Osteocyte (in vitro differentiated cells): ENCODE measurements at places on chromosomes 11 and 22. TPM values are rescaled to one million over a fixed set of nuclear protein-coding genes. Genes with fewer than 3 reads are reported as not detected.

DNA sequence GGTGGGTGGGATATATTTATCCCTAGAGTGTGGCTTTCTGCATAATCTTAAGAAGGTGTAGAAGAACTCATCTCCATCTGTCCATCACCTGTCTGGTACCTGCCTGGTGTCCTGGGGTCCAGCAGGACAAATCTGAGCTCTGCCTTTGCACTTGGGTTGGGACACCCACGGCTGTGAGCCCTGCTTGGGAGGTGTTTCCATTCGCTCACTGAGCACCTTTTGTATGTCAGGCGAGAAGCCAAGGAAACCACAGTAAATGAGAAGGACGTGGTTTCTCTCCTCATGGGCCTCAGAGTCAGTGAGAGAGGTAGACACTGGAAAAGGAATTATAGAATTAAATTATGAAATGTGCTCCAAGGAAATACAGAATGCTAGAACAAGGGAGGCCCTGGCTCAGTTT lies 555.9 kb downstream of the MIAT start:
- no peak for DNase-seq

DNA sequence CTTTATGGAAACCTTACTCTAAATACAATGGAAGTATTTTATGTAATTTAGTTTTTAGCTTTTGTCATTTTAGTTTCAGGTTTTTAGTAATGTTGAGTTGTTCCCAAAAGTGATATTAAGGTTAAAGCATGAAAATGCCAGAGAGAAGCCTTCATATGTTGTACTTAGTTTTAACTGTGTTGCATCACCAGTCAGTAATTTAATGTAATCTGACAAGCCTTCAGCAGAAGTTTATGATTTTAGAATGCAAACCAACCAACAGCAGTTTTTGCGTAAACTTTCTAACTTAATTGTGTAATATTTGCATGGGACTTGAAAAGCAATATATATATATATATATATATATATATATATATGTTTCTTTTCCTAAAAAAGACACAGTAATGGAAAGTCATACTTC lies 110.6 kb downstream of the MSANTD4 start:
- no peak for DNase-seq

The JRKL gene
- total RNA-seq, result 10.6 and 12.0 TPM in 2 replicates

GRCh38 chr11:1480191-1480554 lies 6.4 kb downstream of the MOB2 start:
- DNase-seq, result no peak

- DNase-seq, result no peak
Observed at GRCh38 chr11:73271936-73272679, at the start of gene P2RY6. TSS of gene P2RY6 (plus strand) at chr11:73272338. CDS start at chr11:73296519, 24,181 bp downstream.

DNA sequence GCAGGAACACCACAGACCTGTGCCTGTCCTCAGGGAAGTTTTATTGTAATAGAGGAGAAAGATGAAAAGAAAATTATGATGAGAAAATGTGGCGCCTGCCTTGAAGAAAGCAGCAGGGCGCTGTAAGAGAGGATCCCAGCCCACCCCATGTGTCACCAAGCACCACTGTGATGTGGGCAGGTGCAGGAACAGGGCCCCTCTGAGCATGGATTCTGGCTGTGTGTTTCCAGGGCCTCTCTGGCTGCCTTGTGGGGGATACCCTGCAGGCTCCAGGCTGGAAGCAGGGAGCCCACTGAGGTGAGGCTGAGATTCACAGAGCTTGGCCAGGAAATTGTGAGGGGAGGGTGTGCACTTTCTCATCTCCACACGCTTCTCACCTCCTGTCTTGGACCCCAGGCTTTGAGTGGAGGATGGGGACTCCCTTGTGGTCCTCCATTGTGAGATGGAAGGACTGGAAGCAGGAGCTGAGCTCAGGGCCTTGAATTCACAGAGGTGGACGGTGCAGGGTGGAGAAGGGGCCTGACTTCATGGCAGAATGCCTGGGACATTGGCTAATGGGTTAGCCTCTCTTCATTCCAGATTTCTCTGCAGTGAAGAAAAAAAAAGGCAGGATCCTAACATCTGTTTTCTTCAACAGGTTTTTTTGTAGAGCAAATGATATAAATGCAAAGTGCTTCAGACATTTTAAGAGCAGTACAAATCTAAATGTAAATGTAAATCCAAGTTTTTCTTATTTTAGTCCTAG lies 246.6 kb upstream of the B3GAT1 start:
- peak; percentile 70 for DNase-seq

GRCh38 chr11:92657226-92657625 lies 312.2 kb upstream of the MTNR1B start:
- DNase-seq, result no peak

GRCh38 chr11:66051371-66051765 lies 796 bp upstream of the SF3B2 start:
- DNase-seq, result no peak

The PLEKHB1 gene
- 0.78 TPM in 1 of 2 replicates, not detected in the other for total RNA-seq

- DNase-seq, result no peak
Observed at GRCh38 chr22:30004101-30004500, 76.2 kb upstream of the HORMAD2 start.

DNA sequence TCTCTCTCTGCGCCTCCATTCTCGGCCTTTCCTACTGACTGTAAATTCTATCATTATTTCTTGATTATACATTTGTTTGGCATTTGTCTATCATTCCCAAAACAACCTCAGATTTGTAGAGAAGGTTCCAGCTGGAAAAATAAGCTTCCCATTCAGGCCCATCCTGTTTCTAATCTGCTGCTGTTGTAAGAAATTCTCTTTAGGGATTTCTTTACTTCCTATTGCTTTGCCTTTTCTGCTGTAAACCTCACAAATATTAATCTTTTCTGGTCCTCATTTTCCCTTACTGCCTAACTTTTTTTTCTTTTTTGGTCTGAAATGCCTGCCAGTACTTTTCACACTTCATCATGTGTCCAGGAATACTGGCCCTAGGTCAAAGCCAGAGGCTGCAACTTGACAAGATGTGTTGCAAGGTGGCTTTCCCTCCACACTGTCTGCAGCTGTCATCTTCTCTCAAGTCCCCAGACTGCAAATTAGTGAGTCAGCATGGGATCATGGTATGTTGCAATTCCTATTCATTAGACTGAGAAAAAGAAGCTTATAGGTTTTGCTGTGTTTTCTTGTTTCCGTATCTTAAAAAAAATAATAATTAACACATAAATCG lies 858.7 kb upstream of the CHORDC1 start:
- DNase-seq, result no peak

The OR4A47 gene
- total RNA-seq, result not detected in 2 replicates

GRCh38 chr11:14537134-14537599 lies 17.0 kb upstream of the PSMA1 start:
- no peak for DNase-seq

DNA sequence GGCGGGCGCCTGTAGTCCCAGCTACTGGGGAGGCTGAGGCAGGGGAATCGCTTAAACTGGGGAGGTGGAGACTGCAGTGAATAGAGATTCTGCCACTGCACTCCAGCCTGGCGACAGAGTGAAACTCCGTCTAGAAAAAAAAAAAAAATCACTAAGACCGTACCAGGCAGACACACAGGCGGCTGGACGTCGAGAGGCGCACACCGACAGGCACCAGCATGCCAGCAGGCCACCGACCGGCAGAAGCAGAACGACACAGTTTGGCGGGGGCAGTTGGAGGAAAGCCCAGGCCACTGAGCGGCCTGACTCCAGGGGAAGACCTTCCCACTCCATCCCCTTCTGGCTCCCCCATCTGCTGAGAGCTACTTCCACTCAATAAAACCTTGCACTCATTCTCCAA lies 17.5 kb downstream of the OR10D3 start:
- DNase-seq, result no peak

DNA sequence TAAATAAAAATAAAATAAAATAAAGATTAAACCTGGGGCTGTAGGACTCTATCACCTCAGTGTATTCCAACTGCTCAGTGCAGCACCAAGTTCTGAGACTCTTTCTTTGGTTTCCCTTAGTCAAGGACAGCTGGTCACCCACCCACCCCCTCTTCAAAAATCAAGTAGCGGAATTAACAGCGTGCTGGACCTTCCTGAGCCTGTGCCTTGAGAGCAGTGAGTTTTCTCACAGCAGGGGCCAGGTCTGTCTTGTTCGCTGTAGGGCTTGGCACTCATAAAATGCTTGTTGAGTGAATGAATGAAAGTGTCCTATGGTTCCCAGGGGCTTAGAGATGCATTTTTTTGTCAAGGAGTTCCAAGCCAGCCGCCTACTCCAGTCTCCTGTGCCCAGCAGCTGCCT lies 2.9 kb upstream of the ALX4 start:
- no peak for DNase-seq

DNA sequence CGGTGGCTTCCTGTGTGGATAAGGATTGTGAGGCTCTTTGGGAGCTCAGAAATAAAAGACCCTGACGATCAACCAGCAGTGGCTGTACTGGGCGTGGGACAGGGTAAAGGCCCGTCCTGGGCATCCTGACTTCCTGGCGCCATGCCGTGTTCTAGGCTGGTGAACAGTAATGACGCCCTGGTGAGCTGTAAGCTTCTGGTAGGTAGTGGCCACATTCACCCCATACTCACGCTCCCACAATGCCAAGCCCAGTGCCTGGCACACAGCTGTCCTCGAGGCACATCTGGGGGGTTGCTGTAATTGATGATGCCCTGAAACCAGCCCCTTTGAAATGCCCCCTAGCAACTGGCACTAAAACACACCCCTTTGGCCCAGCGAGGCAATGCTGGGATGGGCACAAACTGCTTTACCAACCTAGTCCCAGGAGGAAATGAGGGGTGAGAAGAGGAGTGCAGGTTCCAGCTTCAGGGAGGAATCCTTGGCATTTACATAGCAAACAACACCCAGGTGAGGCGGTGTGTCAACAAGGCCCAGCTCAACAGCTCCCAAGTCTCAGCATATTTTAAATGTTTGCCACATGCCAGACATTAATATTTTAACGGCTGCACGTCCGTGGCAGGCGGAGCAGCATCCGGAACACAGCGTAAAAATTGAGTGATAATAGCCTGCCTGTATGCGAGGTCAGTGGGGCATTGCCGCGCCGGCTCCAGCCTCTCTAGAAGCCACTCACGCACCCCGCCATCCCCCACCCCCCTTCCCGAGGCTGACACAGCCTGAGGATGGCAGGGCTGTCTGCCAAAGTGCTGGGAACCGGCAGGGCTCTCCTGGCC lies 79.3 kb downstream of the DSCAML1 start:
- no peak for DNase-seq

DNA sequence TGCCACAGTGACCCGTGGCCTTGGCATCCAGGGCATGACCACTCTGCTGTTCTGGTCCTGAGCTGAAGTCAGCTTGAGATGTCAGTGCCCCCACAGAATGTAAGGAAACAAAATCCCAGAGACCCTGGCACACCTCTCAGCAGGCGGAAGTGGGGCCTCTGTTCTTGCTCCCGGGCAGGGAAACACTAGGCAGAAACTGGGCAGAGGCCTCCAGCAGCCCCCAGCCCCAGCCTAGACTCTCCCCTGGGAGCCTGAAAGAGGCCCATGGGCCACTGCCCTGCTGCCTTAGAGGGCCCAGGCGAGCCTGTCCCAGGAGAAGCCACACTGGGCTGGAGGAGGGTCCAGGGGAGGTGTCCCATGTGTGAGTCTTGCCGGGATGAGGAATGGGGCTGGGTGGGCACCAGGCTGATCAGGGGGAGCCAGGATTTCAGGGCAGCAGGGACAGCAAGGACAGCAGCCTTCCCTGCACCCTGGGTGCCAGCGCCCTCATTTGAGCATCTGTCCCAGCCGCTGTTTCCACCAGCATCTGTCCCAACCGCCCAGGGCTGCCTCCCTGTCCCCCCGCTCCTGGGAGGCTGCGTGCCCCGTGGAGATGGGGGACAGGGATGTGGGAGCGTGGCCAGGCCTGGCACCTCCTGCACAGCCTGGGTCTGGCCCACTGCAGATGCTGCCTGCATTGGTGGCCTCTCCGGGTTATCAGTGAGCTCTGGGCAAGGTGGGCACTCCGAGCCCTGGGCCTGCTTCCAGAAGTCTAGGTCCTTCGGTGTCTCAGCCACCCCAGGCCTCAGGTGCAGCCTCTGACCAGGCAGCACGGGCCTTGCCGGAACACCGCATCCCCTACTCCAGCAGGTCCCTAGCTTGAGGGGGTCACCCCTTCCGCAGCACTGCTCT lies 1072.4 kb downstream of the BRD1 start:
- peak; percentile 84 for DNase-seq

GRCh38 chr11:83641511-83641910 lies 355.3 kb upstream of the CCDC90B start:
- DNase-seq, result no peak
